Activated naive CD4-positive, alpha-beta T cell treated with anti-CD3 and anti-CD28 coated beads, Interleukin-2, amount 50 U/mL, for 72 hours (primary cell): ENCODE measurements at places on chromosomes 7 and 10.
A peak's percentile ranks its signal among the peaks of the same experiment; 100 is the strongest.

- no peak for DNase-seq
Observed at GRCh38 chr10:77072836-77073662, 564.6 kb downstream of the KCNMA1 start.

- no peak for DNase-seq
Observed at GRCh38 chr7:7913504-7913903, 55.1 kb upstream of the GLCCI1 start.

- DNase-seq = no peak
Observed at GRCh38 chr10:47268696-47269095, 31.3 kb upstream of the GDF10 start.

DNA sequence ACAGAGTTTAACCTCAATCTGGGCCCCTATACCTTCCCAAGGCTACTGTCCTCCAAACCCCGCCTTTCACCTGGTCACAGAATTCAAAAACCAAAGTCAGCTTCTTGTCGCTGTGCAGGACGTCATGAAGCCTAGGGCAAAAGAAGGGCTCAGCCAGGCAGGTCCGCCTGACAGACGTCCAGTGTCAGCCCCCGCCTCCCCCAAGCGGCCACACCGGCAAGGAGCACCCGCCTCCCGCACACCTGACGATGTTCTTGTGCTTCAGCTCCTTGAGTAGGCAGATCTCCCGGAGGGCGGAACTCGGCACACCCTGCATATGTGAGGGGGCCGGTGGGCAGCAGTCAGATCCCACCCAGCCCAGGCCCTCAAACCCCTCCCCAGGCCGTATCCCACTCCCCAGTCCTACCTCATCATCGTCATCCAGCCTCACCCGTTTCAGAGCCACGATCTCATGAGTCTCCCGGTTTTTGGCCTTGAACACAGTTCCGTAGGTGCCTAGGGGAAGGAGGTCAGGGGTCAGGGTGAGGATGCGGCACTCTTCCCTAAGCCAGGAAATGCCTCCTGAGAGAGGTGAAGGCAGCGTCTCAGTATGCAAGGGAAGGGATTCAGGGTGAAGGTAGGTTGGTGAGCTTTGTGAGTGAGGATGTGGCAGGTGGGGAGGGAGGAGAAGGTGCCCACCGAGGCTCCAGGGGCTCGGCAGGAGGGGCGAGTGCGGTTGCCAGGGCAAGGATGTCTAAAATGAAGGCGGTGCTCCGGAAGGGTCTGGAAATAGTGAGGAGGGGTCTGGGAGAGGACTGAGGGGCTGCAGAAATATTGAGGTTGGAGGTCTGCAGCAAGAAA is 811 bp downstream of the CDK5 start:
- no peak for DNase-seq

GRCh38 chr7:110852156-110852940 is 238.6 kb upstream of the LRRN3 start:
- DNase-seq = no peak

- DNase-seq = no peak
Observed at GRCh38 chr10:78333362-78334143, 299.9 kb downstream of the RPS24 start.

GRCh38 chr7:35313575-35313974 is 59.7 kb upstream of the TBX20 start:
- no peak for DNase-seq

DNA sequence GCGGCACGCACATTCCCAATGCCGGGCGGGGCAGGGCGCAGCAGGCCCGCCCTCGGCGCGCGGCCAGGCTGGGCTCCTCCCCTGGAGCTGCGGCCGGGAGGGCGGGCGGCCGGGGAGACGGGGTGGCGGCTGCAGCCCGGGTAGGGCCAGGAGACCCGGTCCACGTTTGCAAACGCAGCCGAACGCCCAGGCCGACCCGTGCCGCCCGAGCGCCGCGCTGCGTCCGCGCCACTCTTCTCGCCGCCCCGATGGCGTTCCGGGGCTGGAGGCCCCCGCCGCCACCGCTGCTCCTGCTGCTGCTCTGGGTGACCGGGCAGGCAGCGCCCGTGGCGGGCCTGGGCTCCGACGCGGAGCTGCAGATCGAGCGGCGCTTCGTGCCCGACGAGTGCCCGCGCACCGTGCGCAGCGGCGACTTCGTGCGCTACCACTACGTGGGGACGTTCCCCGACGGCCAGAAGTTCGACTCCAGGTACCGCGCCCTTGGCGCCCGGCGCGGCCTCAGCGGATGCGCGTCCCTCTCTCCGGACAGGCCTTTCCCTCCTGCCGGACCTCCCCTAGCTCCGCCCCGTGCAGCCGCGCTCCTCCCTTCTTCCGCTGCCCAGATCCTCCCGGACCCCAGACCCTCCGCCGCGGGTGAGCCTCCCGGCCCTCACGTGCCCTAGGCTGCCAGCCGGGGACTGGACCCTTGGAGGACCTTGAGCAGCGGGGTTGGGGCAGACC is at the start of gene FKBP9:
FKBP9 (plus strand) TSS at position 115 of the 720 bp plus-strand sequence; CDS start at position 249, 134 bp downstream.
- DNase-seq = peak; percentile 35

GRCh38 chr10:35466661-35467060 is 130.4 kb downstream of the CCNY start:
- DNase-seq = no peak

DNA sequence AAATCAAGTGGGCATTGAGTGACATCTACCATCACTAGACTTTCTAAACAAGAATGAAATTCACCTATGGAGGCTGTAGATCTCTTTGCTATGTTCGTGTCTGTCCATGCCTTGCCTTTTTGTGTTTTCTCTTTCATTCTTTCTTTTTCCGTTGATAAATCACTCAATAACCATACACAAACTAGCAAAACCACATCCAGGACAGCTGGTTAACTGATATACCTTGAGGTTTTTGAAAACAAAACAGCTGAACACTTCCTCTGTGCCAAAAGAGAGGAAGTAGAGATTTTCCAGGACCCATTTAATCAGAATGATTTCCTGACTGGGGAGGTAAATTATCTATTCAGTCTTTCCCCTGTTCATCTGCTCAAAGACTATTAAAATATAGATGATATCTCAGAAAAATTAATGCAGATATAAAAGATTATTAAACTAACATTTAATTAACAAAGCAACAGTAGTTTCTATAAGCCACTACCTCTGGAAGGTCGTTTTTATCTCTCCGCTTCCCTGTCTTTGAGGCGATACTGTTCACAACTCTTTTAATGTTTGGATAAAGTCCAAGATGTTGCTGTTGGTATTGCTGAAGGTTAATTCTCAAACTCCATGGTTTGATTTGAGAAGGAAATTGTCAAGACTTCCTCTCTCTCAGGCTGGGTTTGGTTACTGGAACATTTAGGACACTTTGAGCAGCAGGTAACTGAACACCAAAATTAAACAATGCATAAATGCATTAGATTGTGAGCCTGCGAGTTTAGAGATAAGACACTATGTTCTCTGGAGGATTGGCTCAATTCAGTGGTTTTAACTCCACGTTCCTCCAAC is 24.4 kb upstream of the C10orf67 start:
- DNase-seq = no peak

GRCh38 chr7:33901847-33902246 is 3.5 kb upstream of the BMPER start:
- no peak for DNase-seq

- DNase-seq = peak; percentile 97
Observed at GRCh38 chr10:110497438-110498086, at the start of gene DUSP5. Gene DUSP5, plus strand, starts transcription at chr10:110497907. Its CDS starts 215 bp downstream, at chr10:110498122.

DNA sequence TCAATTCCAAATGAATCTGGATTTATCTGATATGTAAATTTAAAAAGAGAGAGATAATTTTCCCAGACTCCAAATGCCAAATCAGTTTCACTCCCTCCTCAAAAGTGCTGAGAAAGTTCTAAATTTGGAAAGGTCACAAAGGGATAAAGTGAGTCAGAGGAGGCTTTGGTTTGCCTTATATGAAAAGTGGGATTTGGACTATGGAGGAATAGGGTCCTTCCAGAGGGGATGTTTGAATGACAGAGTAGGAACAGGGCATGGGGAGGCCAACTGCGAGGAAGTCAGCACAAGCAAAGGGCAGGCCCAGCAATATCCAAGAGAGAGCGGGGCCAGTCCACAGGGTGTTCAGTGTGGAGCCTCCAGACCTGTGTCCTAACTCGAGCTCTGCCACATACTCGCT is 9.8 kb upstream of the FAS start:
- no peak for DNase-seq

GRCh38 chr7:133794479-133794878 is 332.7 kb upstream of the LRGUK start:
- no peak for DNase-seq

- DNase-seq = peak; percentile 66
Observed at GRCh38 chr7:121530227-121531174, 134.4 kb upstream of the FAM3C start.

DNA sequence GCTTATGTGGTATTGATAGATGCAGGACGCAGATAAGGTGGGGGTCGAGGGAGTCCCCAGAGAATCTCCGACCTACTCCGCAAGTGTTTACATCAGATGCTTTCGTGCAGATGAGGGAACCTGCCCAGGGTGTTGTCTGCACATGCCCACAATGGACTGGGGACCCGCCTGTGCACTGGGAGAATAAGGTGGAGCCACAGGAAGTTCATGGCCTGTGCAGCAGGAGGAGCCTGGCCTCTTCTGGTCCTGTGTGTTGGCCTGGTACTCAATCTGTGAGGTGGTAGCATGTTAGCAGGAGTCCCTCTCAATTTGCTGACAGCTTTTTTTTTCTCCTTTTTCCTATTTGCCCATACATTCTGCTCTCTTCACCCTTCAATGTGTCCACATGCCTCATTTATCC is 54.1 kb upstream of the AKR1C1 start:
- DNase-seq = no peak
